Activated T-cell treated with anti-CD3 and anti-CD28 coated beads, Interleukin-2, amount 50 U/mL, for 1 hour (primary cell): ENCODE measurements at places on chromosomes 12 and 14.

- DNase-seq, result no peak
Measured at GRCh38 chr14:71163842-71164629, 256.8 kb downstream of the PCNX1 start.

DNA sequence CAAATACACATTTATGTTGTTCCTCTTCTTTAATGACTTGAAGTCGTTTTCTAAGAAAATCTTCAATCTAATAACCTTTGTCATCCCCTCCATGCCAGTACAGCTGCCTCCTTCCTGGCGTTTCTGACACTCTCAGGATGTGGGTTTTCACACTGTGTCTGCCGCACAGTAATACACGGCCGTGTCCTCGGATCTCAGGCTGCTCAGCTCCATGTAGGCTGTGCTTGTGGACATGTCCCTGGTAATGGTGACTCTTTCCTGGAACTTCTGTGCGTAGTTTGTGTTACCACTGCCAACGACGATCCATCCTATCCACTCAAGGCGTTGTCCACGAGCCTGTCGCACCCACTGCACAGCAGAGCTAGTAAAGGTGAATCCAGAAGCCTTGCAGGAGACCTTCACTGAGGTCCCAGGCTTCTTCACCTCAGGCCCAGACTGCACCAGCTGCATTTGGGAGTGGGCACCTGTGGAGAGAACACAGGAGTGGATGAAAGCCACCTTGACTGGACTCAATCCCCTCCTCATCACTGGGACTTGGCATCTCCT lies 1095.9 kb downstream of the TMEM121 start:
- DNase-seq, result peak; percentile 36

DNA sequence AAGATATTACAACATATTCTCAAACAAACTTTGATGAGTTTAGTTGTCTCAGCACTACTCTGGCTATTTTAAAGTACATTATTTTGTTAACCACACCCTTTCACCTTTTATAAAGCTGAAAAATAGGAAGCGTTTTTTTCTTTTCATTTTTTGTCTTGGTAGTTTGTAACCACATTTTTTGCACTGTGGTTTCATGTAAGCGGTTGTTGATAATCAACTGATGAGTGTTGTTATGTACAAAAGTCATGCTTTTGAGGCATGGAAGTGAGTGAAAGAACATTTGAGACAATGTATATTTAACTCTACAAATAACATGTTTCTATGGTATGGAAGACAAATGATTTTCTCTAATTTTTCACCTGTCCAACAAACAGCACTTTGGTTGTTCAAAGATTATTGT lies 52.1 kb upstream of the ATP2B1 start:
- no peak for DNase-seq

DNA sequence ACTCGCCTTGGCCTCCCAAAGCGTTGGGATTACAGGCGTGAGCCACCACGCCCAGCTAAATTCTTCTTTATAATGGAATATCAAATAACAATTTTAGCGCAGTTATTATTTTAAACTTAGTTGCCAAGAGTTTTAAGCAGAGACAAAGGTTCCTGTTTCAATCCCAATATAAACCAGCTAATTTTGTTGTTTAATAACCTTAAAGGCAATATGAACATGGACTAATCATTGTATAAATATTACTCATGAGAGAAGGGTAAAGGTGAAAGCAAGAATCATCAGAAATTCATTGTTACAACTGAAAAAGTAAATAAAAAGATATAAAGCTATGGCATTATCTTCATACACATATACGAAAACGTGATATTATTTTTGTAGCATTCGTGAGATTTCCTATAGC lies 8.2 kb downstream of the DTD2 start:
- DNase-seq, result no peak

- no peak for DNase-seq
Measured at GRCh38 chr12:107436376-107436775, 249.2 kb upstream of the PWP1 start.

DNA sequence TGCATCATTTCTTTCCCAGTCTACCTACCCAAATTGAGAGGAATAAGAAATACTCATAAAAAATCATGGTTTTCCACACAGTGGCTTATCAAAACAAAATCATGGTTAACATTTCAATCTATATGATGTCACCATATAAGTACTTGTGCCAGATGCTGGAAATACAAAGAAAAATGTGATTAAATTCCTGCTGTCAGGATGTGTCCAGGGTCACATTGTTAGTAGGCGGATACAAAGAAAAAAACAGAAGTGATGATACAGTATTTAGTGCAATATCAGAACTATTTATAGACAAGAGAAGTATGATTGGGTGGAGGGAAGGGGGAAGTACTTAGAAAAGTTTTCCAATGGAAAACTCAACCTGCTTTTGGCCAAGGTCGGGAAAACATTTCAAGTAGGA lies 47.0 kb upstream of the OR6J1 start:
- DNase-seq, result no peak

- no peak for DNase-seq
Measured at GRCh38 chr12:3655328-3655900, 97.5 kb downstream of the CRACR2A start.

GRCh38 chr14:77099425-77100167 lies 1.5 kb downstream of the CIPC start:
- no peak for DNase-seq

GRCh38 chr14:95237958-95238340 lies 80.6 kb upstream of the DICER1 start:
- DNase-seq, result no peak

DNA sequence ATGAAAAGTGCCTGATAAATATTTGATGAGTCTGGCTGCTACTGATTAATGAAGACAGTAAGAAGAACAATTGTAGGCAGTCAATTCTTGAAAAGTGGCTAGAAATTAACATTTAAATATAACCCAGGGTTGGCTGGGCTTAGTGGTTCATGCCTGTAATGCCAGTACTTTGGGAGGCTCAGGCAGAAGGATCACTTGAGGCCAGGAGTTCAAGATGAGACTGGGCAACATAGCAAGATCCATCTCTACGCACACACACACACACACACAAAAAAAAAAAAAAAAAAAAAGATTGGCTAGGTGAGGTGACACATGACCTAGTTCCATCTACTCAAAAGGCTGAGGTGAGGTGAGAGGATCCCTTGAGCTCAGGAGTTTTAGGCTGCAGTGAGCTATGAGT lies 7.9 kb upstream of the PLBD1 start:
- DNase-seq, result no peak

DNA sequence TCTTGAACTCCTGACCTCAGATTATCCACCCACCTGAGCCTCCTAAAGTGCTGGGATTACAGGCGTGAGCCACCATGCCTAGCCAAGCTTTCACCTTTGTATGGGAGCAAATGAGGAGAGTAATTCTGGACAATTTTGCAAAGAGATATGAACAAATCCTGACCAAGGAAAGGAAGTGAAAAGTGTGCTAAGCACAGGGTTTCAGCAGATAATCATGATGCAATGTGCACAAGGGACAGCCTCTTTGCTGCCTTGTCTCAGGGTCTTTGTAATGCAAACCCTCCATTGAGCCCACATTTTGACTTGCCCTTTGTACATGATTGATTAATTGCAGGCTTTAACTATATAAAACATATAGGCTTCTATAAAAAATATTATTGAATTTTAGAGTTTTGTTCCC lies 9.2 kb upstream of the PYGL start:
- no peak for DNase-seq

DNA sequence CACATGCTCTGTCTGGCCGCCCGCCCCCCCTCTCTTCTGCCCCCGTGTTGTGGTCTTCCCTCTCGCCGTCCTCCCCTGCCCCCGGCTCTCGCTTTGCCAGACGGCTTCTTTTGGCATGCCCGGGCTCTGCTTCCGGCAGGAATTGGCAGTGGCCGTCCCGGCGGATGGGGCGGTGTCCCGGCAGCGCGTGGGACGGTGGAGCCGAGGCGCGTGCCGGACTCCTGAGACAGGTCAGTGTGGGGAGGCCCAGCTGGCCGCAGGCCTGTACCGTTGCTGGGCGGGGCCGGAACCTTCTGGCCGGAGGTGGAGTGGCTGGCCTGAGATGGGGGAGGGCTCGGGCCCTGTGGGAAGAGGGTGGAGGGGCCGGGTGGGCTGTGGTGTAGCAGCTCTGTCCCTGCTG lies 17.1 kb downstream of the KIF26A start:
- DNase-seq, result no peak

- DNase-seq, result no peak
Measured at GRCh38 chr12:48187916-48188695, 4.7 kb downstream of the CCDC184 start.

- no peak for DNase-seq
Measured at GRCh38 chr12:130633771-130634170, 82.3 kb downstream of the RIMBP2 start.

DNA sequence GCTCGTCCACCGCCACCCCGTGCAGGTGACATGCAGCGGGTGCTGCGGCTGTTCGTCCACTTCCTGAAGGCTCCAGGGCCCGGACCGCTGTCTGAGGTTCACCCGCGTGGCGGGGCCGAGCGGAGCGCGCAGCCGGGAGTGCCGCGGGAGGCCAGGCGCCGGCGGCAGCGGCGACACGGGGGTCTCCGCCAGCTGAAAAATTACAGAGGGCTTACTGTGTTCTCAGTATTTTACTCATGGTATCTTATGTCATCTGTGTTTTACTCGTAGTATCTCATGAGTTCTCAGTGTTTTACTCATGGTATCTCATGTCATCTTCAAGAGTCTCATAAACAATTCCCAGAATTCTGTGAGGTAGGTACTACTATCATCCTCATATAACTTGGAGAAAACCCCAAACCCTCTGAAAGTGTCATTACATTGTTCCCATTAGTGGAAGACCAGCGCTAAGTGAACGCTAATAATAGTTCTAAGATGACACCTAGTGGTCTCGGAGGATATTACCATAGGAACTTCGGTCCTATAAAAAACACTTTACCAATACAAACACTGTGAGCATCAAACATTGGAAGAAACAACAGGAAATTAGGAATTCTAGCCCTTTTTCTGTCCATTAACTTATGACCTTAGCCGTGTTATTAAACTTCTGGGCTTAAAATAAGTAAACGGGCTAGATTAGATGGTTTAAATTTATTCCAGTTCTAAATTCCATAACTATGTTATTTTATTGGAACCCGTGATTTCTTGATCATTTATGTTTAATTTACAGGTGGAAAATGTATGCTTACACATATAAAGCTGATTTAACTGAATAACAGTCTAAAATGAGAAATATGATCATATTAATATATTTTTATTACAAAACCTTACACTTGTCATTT lies 32.4 kb downstream of the AK7 start:
- DNase-seq, result peak; percentile 40

DNA sequence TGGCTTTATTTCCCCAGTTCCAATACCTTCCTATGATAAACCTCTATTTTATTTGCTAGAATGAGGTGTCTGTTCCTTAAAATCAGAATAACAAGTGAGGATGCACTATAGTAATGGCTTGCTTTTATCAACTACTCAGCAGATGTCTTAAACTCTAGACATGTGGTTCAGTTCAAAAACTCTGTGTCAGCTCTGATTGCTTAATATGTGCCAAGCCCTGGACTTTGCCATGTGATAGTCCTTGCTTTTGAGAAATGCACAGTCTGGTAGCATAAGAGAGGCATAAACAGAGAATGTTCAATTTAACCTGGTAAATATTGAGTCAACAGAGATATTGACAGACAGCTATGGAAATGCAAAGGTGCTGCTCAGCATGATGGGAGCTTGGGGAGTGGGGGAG lies 254.8 kb downstream of the PDZRN4 start:
- DNase-seq, result no peak

GRCh38 chr12:110765111-110765510 lies 22.4 kb upstream of the PPP1CC start:
- DNase-seq, result no peak

- DNase-seq, result no peak
Measured at GRCh38 chr12:3598896-3599860, 108.2 kb downstream of the PRMT8 start.

DNA sequence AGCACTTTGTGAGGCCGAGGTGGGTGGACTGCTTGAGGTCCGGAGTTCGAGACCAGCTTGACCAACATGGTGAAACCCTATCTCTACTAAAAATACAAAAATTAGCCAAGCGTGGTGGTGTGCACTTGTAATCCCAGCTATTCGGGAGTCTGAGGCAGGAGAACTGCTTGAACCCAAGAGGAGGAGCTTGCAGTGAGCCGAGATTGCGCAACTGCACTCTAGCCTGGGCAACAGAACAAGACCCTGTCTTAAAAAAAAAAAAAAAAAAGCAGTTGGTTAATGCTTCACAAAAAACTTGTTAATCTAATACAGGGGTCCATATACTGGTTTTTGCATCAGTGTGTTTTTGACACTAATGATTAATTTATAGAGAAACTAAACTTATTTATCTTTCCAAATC lies 18.5 kb upstream of the SLC7A8 start:
- DNase-seq, result no peak

GRCh38 chr12:5068126-5068525 lies 24.4 kb downstream of the KCNA5 start:
- no peak for DNase-seq

DNA sequence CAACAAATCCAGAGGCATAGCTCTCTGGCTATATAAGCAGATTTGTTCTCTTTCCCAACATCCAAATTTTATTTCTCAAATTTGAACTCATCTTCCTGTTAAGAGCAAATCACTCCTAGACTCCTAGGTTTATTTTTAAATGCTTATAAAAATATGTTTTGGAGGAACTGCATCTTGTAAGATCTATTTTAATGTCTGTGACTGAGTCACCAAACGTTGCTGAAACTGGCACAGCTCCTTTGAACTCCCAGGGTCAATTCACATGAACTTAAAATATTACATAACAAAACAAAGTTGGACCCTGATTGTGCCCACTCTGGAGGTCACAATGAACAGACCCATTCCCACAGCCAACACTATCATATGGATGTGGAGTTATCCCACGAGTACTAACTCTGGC lies 23.9 kb downstream of the ANAPC7 start:
- DNase-seq, result no peak

- DNase-seq, result no peak
Measured at GRCh38 chr14:42214981-42215491, 608.4 kb downstream of the LRFN5 start.

DNA sequence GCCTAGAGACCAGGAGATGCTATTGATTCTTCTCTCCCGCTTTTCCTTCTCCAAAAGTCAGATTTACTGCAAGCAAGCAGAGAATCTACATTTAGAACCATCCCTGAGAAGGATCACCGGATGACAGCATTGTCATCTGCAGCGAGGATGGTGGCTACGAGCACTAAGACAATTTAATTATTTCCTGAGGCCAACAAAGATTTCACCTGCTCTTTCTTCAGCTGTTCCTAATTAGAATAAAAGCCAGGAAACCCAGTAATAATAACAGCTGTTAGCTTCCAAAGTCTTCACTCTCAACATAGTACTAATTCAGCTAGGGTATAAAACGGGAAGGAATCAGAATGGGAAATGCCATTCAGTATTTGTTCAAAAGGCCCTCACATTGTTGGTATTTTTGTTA lies 53.3 kb downstream of the TMTC1 start:
- DNase-seq, result no peak

GRCh38 chr12:51378749-51379148 lies 12.5 kb downstream of the GALNT6 start:
- no peak for DNase-seq

DNA sequence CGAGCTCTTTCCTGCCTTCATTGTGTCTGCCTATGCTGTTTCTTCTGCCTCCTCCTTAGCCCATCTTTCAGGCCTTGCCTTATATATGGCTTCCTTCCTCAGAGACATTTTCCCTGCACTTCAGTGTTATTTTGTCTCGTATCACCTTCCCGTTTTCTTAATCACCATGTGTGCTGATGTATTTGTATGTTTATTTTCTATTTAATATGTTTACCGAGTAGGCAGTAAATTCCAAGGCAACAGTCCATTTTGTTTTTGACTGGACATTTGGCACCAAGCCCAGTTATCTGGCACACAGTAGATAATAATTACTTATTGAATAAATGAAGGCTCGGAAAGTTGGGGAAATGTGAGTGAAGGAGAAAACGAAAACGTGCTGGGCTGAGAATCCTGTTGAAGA lies 4.6 kb upstream of the POU6F1 start:
- no peak for DNase-seq

GRCh38 chr12:123900871-123901376 lies 71.7 kb downstream of the CCDC92 start:
- no peak for DNase-seq
